ENCODE measurements at places on chromosomes 3 and 15.
A peak's percentile ranks its signal among the peaks of the same experiment; 100 is the strongest.

DNA sequence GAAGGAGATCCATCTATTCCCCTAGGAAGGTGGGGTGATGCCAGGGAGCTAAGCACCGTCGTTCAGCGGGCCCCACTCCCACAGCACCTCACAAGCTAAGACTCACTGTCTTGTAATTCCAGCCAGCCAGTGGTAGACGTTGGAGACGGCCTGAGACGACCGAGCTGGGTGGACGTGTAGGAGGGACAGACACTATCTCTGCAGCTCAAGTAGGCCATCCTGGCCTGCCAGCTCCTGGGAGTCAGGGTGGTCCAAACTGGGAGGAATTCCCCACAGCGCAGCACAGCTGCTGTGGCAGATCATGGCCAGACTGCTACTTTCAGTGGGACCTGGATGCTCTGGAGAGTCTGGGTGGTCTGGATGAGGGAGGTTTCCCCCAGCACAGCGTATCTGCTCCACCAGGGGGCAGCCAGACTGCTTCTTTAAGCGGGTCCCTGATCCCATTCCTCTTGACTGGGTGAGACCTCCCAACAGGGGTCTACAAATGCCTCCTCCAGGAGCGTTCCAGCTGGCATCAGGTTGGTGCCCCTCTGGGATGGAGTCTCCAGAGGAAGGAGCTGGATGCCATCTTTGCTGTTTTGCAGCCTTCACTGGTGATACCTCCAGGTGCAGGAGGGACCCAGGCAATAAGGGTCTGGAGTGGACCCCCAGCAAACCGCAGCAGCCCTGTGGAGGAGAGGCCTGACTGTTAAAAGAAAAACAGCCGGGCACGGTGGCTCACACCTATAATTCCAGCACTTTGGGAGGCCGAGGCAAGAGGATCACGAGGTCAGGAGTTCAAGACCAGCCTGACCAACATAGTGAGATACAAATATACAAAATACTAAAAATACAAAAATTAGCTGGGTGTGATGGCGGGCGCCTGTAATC lies 27.6 kb downstream of the GNB5 start:
- no peak for DNase-seq
- H3K36me3 ChIP-seq, result peaks cover 6% of the 10 kb centered on the region
- no peak overlapping the region for H3K4me3 ChIP-seq
- H3K27me3 ChIP-seq, result no peaks in the 10 kb centered on the region

GRCh38 chr3:194773771-194774455 lies 88.2 kb downstream of the FAM43A start:
- H3K4me3 ChIP-seq, result no peak overlapping the region
- peaks cover 11% of the 10 kb centered on the region for H3K4me1 ChIP-seq
- DNase-seq, result no peak
- H3K27me3 ChIP-seq, result peaks cover 59% of the 10 kb centered on the region

- no peaks in the 10 kb centered on the region for H3K27me3 ChIP-seq
- H3K4me3 ChIP-seq, result no peak overlapping the region
- H3K4me1 ChIP-seq, result peaks cover 2% of the 10 kb centered on the region
- H3K27ac ChIP-seq, result no peak overlapping the region
Measured at GRCh38 chr15:68200016-68200861, 4.9 kb downstream of the CALML4 start.

GRCh38 chr3:187066228-187066995 lies 72.9 kb downstream of the RPL39L start:
- H3K27me3 ChIP-seq, result no peaks in the 10 kb centered on the region
- H3K36me3 ChIP-seq, result peaks cover 11% of the 10 kb centered on the region
- peak overlapping the region; percentile 79 for H3K27ac ChIP-seq
- peak overlapping the region; percentile 55 for H3K4me3 ChIP-seq
- peaks cover 48% of the 10 kb centered on the region for H3K4me1 ChIP-seq

- no peak overlapping the region for H3K4me3 ChIP-seq
- H3K27ac ChIP-seq, result no peak overlapping the region
- peaks cover 3% of the 10 kb centered on the region for H3K36me3 ChIP-seq
- H3K27me3 ChIP-seq, result no peaks in the 10 kb centered on the region
- DNase-seq, result no peak
Measured at GRCh38 chr15:56232058-56232457, 11.6 kb downstream of the RFX7 start.

DNA sequence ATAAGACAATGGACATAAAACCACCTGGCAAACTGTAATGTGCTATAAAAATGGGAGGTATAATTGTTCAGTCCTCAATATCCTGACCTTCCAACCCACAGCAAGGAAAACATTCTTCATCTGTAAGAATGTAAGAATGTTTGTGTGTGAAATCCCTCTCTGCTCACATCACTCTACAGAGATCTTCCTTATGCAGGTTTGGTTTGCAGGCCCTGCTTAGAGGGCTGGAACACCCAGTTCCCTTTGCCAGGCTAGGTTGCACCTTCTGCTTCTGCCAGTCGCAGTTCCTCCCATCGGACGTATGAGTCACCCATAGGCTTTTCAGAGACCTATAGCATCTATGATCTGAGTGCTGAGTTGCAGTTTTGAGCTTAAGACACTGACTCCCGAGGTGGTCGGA lies 24.1 kb upstream of the MINAR1 start:
- peaks cover 10% of the 10 kb centered on the region for H3K36me3 ChIP-seq
- no peaks in the 10 kb centered on the region for H3K27me3 ChIP-seq
- no peak for DNase-seq

- no peak overlapping the region for H3K27ac ChIP-seq
- peaks cover 10% of the 10 kb centered on the region for H3K4me1 ChIP-seq
- no peak overlapping the region for H3K4me3 ChIP-seq
- peaks cover 5% of the 10 kb centered on the region for H3K36me3 ChIP-seq
- no peaks in the 10 kb centered on the region for H3K27me3 ChIP-seq
Measured at GRCh38 chr3:42192334-42193200, 73.4 kb downstream of the CCK start.

GRCh38 chr15:100824211-100824610 lies 55.4 kb upstream of the ALDH1A3 start:
- no peaks in the 10 kb centered on the region for H3K36me3 ChIP-seq
- no peaks in the 10 kb centered on the region for H3K4me1 ChIP-seq
- H3K27ac ChIP-seq, result no peak overlapping the region
- DNase-seq, result no peak
- H3K4me3 ChIP-seq, result no peak overlapping the region
- H3K27me3 ChIP-seq, result peaks cover 40% of the 10 kb centered on the region

- no peak overlapping the region for H3K27ac ChIP-seq
- H3K36me3 ChIP-seq, result peaks cover 2% of the 10 kb centered on the region
- no peak for DNase-seq
Measured at GRCh38 chr3:58474967-58475578, 16.8 kb upstream of the KCTD6 start.

- DNase-seq, result no peak
- H3K27ac ChIP-seq, result no peak overlapping the region
- peaks cover 47% of the 10 kb centered on the region for H3K27me3 ChIP-seq
- H3K36me3 ChIP-seq, result no peaks in the 10 kb centered on the region
Measured at GRCh38 chr3:120181632-120182031, 87.4 kb upstream of the GSK3B start.

DNA sequence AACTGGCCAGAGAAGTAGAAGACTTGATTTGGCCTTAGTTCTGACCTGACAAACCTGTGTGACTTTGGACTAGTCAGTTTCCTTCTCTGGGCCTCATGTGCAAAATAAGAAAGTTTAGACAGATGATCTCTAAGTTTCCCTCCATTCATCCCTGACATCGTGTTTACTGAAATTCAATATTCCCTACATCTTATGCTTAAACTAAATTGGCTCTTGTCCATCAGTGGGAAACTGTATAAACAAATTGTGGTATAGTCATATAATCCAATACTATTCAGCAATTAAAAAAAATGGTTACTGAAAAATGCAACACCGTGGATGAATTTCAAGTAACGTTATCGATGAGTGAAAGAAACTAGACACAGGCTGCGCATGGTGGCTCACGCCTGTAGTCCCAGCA lies 64.4 kb upstream of the HRH1 start:
- no peak overlapping the region for H3K4me3 ChIP-seq
- H3K27ac ChIP-seq, result no peak overlapping the region
- no peak for DNase-seq

GRCh38 chr3:169420429-169420828 lies 243.1 kb downstream of the MECOM start:
- no peak for DNase-seq
- no peaks in the 10 kb centered on the region for H3K27me3 ChIP-seq
- H3K4me1 ChIP-seq, result no peaks in the 10 kb centered on the region
- H3K4me3 ChIP-seq, result no peak overlapping the region

DNA sequence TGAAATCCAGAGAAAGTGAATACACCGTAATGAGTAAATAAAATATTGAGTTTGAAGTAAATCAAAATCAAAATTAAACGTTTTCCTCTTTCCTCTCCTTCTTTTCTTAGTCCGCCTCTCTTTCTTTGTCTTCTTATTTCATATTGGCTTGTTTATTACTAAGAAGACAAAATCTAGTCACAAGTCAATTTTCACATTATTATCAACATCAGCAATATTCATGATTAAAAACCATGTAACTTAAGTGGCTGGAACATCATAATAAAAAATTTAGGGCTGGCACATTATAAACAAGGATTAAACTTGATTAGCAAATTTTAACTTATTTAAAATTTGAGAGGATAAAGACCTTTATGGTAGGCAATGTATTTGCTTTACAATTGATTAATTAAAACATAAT lies 61.4 kb downstream of the BCHE start:
- H3K36me3 ChIP-seq, result no peaks in the 10 kb centered on the region
- H3K27me3 ChIP-seq, result no peaks in the 10 kb centered on the region
- no peak for DNase-seq
- H3K4me3 ChIP-seq, result no peak overlapping the region

DNA sequence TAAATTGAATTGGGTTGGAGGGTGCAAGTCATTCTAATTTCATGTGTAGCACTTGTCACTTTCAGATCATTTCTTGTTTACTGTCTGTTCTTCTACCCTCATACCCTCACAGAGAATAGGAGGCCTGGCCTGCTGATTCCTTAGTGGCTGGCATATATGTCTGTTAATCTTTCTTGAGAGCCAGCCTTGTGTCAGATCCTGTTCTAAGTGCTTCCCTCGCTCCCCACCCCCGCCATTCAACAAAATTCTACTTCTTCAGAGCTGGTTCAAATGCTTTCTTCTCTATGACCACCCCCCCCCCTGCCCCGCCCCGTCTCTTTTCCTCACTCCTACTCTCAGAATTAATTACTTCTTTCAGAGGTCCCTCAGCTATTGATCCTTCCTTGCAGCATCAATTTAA lies 1.5 kb upstream of the U2SURP start:
- peaks cover 24% of the 10 kb centered on the region for H3K4me1 ChIP-seq
- H3K27ac ChIP-seq, result no peak overlapping the region
- peaks cover 3% of the 10 kb centered on the region for H3K36me3 ChIP-seq
- DNase-seq, result no peak
- peak overlapping the region; percentile 97 for H3K4me3 ChIP-seq
- H3K27me3 ChIP-seq, result peaks cover 23% of the 10 kb centered on the region

DNA sequence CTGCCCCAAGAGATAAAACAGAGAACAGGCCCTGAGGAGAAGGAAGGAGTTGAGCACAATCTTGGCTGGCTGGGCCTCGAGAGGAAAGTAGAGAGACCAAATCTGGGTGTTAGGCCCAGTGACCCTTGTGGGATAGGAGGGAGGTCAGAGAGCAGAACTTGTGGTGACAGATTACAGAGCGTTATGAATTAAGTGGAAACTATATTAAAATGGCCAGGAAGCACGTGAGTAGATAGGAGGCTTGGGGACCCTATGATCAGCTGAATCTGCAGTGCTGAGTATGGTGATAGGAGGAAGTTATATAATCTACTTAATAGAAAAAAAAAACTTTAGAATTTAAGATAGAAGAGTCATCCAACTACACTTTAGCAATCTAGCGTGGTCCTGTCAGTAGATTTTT lies 30.0 kb downstream of the ST6GAL1 start:
- H3K27ac ChIP-seq, result peak overlapping the region; percentile 84
- H3K4me1 ChIP-seq, result peaks cover 47% of the 10 kb centered on the region
- no peaks in the 10 kb centered on the region for H3K27me3 ChIP-seq
- H3K36me3 ChIP-seq, result peaks cover 8% of the 10 kb centered on the region
- no peak overlapping the region for H3K4me3 ChIP-seq

DNA sequence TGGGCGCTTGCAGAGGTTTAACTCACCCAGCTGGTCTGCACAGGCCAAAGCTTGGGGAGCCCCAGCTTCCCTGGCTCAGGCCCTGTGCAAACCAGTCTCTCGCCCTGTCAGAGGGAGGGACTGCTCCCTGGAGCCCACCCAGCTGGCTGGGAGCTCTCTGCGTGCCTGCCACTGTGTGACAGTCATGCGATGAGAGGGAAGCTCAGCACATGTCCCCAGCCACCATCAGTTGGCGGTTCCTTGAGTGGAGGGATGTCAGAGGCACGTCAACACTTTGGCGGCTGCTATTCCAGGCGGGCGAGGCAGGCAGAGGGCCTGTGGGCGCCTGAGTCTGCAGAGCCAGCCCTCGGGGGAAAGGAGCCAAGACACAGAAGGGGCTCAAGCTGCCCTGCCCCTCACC lies 324.6 kb downstream of the UACA start:
- peaks cover 26% of the 10 kb centered on the region for H3K4me1 ChIP-seq
- H3K4me3 ChIP-seq, result no peak overlapping the region
- peaks cover 7% of the 10 kb centered on the region for H3K36me3 ChIP-seq
- no peak for DNase-seq
- H3K27me3 ChIP-seq, result peaks cover 26% of the 10 kb centered on the region

Data from T-helper 17 cell (primary cell).